ENCODE measurements at places on chromosomes 7 and 10.

GRCh38 chr7:100126931-100127865 is at the start of gene MBLAC1:
Gene MBLAC1 (plus strand): TSS chr7:100126967. CDS start chr7:100127396, 429 bp downstream.
- peak; percentile 92 for DNase-seq

DNA sequence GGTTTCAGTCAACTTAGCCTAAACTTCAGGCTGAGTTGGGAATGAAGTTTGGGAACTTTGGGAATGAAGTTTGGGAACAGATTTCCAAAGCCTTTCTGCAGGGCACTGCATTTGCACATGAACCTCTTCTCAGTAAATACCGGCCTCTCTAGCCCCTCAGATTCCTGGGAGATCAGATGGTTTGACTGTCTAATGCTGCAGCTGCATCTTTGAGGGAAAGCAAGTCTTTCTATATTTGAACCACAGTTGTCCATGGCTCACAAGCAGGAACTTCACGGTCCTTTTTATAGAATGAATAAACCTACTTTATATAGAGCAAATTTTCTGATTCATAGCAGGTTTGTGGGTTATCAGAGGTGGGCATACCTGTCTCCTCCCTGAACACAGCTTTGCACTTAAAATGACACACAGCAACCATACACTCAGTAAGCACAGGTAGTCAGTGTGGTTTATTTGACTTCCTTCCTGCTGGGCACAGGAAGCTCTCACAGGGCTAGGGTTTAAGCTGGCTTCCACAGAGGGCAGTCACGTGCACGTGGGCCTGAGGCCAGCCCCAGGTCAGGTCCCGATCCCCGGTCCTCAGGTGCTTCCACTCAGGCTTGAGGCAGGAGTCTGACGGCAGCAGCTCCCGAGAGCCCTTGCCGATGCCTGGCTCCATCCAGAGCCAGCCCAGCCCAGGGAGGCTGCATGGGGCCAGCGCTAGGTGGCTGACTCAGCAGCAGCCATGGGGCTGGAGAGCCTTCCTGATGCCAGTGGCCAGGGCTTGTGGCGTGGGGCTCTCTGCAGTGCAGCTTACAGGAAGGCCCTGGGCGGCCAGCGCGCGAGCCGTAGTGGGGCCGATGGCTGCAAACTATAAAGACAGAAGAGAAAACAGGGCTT is 12.8 kb upstream of the MMP21 start:
- peak; percentile 8 for DNase-seq

GRCh38 chr10:129319934-129320333 is 147.1 kb upstream of the MGMT start:
- DNase-seq = no peak

- no peak for DNase-seq
Observed at GRCh38 chr7:26195182-26195581, 5.4 kb downstream of the HNRNPA2B1 start.

DNA sequence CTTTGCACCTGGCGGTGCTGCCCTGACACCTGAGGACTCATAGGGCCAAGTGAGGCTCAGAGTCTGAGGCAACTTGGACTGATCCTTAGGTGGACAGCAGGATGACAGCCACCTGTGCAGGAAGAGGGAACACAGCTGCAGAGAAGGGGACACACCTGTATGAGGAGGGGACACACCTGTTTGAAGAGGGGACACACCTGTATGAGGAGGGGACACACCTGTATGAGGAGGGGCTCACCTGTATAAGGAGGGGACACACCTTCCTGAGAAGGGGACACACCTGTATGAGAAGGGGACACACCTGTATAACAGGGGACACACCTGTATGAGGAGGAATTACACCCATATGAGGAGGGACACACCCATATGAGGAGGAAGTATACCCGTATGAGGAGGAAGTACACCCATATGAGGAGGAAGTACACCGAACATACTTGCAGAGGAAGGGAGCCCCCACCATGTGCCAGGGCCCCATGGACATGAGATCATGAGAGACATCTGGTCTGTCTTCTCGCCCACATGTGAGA is 285.9 kb downstream of the ADARB2 start:
- no peak for DNase-seq

DNA sequence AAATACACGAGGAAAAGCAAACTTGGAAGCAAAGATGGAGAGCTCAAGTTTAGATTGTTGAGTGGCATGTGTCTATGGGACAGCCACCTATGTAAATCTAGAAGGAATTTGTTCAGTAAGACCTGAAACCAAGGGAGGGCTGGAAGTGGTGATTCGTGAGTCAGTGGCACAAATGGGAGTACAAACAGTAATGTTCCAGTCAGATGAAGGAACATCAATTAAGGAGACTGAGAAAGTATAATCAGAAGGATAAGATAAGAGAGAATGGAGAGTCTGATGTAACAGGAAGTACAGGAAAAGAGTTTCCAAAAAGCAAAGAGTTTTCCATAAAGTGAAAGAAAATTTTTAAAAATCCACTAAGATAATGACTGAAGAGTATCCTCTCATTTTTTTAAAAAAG is 544.2 kb downstream of the KIF20B start:
- DNase-seq = no peak

- peak; percentile 72 for DNase-seq
Observed at GRCh38 chr10:97572214-97572989, at the start of gene ANKRD2. Gene ANKRD2 (plus strand): TSS chr10:97572779. CDS start chr10:97572789, 10 bp downstream.
